NCI-H2171 treated with DMSO at 0.1 percent for 48 hours (cell line): ENCODE measurements at places on chromosomes 1 and 21.

GRCh38 chr1:23793018-23793781, 2.3 kb downstream of the LYPLA2 start:
- DNase-seq: no peak

DNA sequence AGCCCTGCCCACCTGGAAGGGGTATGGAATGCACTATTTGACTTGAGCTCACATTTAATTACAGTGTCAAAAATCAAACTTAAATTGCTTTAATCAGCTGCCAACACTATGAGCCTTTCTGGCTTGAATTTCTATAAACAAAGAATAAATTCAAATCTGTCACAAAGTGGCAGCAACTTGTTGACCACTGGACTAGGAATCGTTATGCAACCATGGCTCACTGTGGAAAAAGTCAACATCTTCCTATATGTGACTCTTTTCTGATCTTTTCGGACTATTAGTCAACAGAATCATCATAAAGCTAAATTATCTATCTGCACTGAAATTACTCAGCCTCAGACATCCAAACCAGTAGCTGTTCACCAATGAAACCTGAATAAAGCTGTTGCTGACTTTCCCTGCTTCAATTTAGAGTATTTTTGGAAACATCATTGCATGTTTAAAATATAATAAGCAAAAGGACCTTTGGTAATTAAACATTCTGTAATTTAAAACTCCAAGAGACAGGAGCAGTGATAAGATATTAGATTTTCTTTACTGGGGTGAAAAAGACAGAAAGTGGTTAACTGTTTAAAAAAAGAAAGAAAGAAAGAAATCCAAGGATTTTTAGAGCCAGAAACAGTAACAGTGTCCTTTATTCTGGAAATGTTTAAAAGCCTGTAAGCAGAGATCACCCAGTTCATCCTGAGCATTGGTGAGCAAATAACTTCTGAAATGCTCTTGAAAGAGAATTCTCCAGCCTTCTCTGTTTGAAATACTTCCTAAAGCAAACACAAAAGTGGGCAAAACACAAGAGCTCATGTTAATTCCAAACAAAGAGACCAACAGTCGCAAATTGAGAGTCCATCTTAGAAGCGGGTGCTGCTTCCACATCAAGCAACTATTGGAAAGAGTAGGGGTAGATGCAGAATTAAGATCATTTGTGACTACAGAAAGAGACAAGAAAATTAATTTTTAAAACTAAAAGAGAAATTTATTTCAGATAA, 26.2 kb upstream of the ERG start:
- no peak for DNase-seq

DNA sequence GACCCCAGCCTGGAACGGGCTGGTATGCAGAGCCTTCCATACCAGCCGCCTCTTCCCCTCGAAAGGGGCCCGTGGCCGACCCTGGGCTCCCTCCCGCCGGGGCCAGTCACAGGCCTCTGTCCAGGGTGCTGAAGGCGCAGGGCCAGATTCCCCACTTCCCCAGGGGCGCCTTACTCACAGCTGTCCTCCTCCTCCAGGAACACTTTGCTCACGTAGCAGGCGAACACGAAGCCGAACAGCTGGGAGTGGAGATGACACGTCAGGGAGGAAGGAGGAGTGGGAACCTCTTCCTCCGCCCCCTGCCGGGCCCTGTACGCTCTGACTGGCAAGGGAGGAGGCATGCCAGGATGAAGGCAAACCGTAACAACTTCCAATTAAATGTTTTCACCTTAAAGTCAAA, 57.3 kb downstream of the NKAIN1 start:
- peak; percentile 72 for DNase-seq

- no peak for DNase-seq
These were observed 260.3 kb upstream of the PLD5 start for GRCh38 chr1:242784807-242785206.

GRCh38 chr1:12383001-12383400, 153.2 kb downstream of the VPS13D start:
- no peak for DNase-seq

- DNase-seq: no peak
These were observed 51.2 kb upstream of the ADAM30 start for GRCh38 chr1:119947468-119947867.

- peak; percentile 74 for DNase-seq
These were observed 859 bp upstream of the LRRC8B start for GRCh38 chr1:89523572-89524368.

DNA sequence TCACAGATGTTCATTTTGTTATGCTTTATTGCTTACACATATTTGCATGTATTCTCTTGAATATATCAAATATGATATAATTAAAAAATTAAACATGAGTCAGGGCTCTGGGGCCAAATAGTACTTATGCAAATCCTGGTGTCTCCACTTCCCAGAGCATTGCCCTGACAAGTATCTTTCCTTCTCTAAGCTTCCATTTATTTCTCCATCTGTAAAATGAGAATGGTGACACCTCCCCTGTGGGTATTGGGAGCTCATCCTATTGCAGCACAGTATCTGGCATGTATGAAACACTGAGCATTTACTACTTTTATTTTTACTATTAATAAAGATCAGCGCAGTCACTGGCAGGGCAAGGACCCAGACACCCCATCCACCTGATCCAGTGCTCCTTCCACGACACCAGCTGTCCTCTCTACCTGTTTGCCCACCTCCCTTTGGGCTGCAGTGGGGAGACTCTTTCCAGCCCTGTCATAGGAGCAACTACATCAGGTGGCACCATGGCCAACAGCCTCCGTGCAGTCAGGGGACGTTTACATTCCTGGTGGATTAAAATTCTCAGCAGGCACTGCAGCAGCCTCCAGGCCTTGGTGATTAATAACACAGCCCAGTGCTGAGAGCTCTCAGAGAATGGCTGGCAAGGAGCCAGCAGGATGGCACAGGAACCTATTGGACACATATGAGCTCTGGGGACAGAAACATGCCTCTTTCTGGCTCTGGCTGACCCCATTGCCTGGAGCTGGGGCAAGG, 113.0 kb downstream of the DMRTB1 start:
- peak; percentile 80 for DNase-seq

DNA sequence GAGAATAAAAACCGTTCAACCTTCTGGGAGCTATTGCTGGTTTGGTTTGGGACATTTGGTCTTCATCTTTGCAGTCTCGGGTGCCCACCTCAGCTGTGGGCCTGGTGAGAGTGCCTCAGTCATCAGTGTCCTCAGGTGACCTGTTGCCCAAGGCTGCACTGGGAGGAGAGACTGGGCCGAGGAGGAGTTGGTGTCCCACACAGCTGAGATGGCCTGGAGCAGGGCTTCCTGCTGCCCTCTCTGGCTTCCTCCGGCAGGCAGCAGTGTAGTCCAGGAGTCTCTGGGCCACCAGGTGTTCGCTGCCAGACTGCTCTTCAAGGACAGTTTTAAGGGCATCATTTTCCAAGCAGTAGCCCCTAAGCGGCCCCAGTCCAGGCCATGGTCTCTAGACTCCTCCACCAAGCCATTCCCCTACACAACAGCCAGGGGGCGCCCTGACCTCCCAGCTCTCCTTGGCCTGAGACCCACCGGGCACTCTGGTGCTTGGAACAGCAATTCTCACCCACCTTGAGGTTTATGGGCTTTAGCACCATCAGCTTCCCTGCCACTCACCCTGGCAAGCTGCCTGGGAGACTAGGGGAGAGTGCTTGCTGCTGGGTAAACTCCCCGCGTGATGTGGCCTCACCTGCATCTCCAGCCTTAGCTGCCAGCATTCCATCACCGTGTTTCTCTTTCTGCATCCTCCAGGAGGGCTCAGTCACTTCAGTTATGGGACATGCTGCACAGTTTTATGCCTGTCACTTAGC, 9.1 kb upstream of the SYTL1 start:
- no peak for DNase-seq

DNA sequence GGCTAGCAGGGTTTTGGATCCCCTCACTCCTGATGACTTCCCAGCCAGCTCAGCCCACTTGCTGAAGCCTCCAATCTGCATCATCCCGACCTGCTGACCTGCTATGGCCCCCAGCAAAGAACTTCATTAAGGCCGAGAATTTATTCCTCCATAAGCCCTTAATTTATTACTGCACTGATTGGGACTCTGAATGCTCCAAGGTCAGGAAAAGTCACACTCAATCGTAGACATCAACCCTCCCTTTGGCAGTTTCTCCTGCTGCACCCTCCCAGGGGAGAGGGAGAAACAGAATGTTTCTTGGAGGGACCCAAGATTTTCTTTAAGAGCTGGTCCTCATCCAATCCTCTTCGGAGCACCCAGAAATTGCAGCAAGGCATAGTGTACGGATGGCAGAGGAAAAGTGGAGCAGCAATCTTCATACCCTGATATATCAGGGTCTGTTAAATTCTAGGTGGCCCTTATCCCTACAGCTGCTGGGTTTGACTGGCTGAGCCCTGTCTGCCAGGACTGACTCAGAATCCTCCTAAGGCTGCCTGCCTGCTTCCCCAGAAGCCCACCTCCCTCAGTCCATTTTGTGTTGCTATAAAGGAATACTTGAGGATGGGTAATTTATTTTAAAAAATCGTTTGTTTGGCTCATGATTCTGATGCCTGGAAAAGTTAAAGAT, 62.2 kb downstream of the DMAP1 start:
- DNase-seq: no peak

GRCh38 chr1:183891158-183891856, 86.4 kb downstream of the RGL1 start:
- no peak for DNase-seq

DNA sequence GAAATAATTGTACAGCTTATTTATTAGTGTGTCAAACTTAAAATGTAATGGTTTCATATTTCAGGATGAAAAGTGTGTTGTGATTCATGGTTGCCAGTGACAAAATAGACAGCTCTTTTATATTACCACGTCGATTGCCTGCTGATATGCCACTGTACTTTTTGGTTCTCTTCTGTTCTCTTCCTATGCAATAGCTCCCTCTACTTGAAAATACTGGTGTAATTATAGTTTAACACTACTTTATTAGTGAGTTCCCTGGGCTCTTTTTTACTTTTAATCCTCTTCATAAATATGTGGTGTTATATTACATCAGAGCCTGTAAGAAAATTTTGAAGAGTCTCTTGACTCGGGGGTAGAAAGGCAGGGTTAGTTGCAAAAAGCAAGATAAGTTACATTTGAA, 111.3 kb downstream of the PATJ start:
- peak; percentile 79 for DNase-seq

GRCh38 chr1:5348732-5349465, 643.3 kb downstream of the NPHP4 start:
- no peak for DNase-seq

DNA sequence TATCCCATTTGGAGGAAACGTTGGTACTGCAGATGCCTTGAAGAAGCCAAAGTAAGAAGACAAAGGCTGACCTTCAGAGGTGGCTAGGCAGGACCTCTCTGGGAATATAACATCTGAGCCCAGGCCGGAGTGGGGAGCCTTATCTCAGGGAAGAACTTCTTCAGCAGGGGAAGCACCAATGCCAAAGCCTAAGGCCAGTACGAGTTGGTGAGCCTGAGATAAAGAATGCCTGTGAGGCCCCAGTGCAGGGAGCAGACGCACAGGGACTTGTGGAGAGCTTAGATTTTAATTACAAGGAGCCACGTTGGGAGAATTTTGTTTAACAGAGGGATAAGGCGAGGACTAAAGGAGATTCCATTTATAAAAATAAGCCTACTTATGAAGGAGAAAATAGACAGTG, 468.8 kb upstream of the RUNX1 start:
- DNase-seq: no peak

DNA sequence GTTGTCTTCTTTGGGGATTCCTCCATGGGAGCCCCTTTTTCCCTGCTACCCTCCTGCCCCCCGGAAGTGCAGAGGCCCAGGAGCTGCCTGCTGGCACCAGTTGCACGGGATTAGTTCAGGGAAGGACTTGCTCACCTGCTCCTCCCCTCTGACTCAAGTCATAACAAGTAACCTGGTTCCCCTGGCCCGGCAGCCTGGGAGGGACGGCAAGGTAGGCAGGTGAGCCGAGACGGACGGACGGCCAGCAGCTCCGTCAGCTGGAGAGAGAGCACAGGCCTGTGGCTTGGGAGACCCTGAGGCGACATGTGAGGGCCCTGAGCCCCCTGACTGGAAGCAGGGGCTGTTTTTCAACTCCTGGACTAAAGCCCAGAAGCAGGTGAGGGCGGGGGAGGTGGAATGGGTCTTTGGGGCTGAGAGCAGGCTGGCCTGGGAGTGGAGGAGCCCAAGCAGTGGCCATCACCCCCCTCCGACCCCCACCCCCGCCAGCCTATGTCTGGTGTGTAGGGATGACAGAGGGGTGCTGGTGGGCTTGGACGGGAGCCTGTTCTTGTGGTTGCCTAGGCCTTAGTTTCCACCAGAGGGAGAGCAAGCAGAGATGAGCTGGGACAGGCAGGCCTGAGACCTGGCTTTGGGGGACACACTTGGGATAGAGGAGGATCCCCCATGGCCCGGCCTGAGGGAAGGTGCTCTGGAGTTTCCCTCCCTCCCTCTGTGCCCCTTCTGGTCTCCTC, at the start of gene INAVA:
INAVA (plus strand) TSS at position 189 of the 731 bp plus-strand sequence. CDS start 3,501 bp downstream, outside the sequence.
- no peak for DNase-seq

DNA sequence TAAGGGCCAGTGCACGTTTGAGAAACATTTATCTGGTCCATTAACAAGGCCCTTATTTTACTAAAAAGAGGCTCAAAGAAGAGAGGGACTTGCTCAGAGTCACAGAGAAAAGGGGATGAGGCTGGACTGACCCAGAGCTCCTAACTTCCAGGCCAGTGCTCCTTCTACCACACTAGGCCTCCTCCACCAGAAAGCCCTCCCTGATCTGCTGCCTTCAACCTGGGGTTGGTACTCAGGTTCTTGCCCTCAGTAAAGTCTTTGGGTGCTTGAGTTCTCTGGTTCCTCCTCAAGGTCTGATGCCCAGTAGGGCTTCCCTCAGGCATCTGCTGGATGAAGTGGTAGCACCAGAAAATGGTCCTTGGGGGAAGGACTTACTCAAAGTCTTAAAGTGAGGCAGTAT, 26.0 kb downstream of the TTC39A start:
- DNase-seq: no peak
